Occipital lobe (tissue), 3 donors: ENCODE measurements at places on chromosomes 6 and 20. TPM values are rescaled to one million over a fixed set of nuclear protein-coding genes. Genes with fewer than 3 reads are reported as not detected.

Gene IRAK1BP1
- total RNA-seq, result 24.3 TPM

Gene TCP11
- 0.31 TPM for total RNA-seq

Gene TRIM26
- 12.8 TPM for total RNA-seq

Gene MAS1
- not detected for total RNA-seq

Gene SIRPD
- total RNA-seq, result not detected

Gene TSPO2
- total RNA-seq, result not detected

Gene RAET1G
- not detected for total RNA-seq

Gene NCOA3
- 53.2 TPM for total RNA-seq

Gene C20orf204
- 1.2 TPM for total RNA-seq

Gene GPR6
- not detected for total RNA-seq

Gene IPCEF1
- total RNA-seq, result 29.5 TPM

Gene LAMA4
- total RNA-seq, result 19.2 TPM

Gene PSORS1C2
- total RNA-seq, result not detected

Gene BTN1A1
- not detected for total RNA-seq

Gene NKAPL
- total RNA-seq, result 4.1 TPM

Gene NMBR
- 12.6 TPM for total RNA-seq

Gene HDGFL1
- total RNA-seq, result not detected

Gene HEY2
- total RNA-seq, result 0.62 TPM

Gene CCR6
- total RNA-seq, result not detected

Gene GID8
- total RNA-seq, result 56.9 TPM

Gene ERVFRD-1
- not detected for total RNA-seq

Gene GLP1R
- not detected for total RNA-seq

Gene LIN28B
- total RNA-seq, result 0.16 TPM

Gene AKAP7
- 212 TPM for total RNA-seq

Gene PRICKLE4
- total RNA-seq, result 0.62 TPM

Gene HSD17B8
- total RNA-seq, result 4.5 TPM

Gene TINAG
- total RNA-seq, result 0.16 TPM

Gene CST4
- not detected for total RNA-seq

Gene PRDM1
- 1.4 TPM for total RNA-seq

Gene SAPCD1
- total RNA-seq, result 0.31 TPM

Gene SIRPB1
- 0.47 TPM for total RNA-seq

Gene WFDC12
- total RNA-seq, result not detected

Gene TOX2
- 0.31 TPM for total RNA-seq

Gene C20orf144
- not detected for total RNA-seq

Gene SRMS
- not detected for total RNA-seq

Gene ZHX3
- 18.9 TPM for total RNA-seq
